ENCODE measurements at places on chromosomes 7 and 10. TPM values are rescaled to one million over a fixed set of nuclear protein-coding genes. Genes with fewer than 3 reads are reported as not detected.

The CRTAC1 gene
- total RNA-seq: 2.6 TPM

- H3K4me1 ChIP-seq: no peaks in the 10 kb centered on the region
- no peaks in the 10 kb centered on the region for H3K27me3 ChIP-seq
- H3K36me3 ChIP-seq: no peaks in the 10 kb centered on the region
These were observed 35.9 kb downstream of the IL6 start for GRCh38 chr7:22762866-22763265.

- no peaks in the 10 kb centered on the region for H3K4me1 ChIP-seq
- no peaks in the 10 kb centered on the region for H3K27me3 ChIP-seq
- no peaks in the 10 kb centered on the region for H3K36me3 ChIP-seq
- no peak overlapping the region for H3K4me3 ChIP-seq
These were observed 75.1 kb downstream of the EXOC6 start for GRCh38 chr10:92923416-92923815.

The ADAM12 gene
- total RNA-seq: 126 TPM

DNA sequence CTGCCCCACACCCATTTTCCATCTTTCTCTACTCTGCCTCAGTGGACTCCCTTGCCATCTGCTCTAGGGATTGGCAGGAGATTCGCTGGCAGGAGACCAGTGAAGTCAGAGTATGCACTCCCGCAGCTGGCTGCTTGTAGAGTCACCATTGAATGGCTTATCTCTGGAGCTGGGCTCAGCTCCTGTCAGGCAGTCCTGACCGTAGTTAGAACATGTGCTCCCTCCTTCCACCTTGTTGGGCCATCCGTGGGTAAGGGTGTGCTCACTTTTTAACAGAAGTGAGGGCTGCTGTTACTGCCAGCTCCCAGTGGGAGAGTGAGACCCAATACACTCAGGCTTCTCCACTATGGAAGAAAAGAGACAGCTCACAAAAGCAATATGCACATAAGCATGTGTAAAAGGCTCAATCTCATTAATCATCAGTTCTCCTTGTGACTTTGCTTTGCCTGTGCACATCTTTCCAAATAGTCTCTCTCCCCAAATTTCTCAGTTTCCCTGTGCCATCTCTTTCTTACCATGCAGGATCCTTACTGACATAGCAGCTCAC lies 773.3 kb downstream of the GRID1 start:
- H3K27ac ChIP-seq: no peak overlapping the region
- H3K36me3 ChIP-seq: no peaks in the 10 kb centered on the region
- DNase-seq: no peak
- no peaks in the 10 kb centered on the region for H3K27me3 ChIP-seq
- no peak overlapping the region for H3K4me3 ChIP-seq
- H3K4me1 ChIP-seq: no peaks in the 10 kb centered on the region

GRCh38 chr10:111747751-111748150 lies 435.8 kb downstream of the GPAM start:
- H3K4me1 ChIP-seq: no peaks in the 10 kb centered on the region
- no peak for DNase-seq
- no peak overlapping the region for H3K27ac ChIP-seq
- no peak overlapping the region for H3K4me3 ChIP-seq
- no peaks in the 10 kb centered on the region for H3K36me3 ChIP-seq

The GBX1 gene
- total RNA-seq: not detected

The MYH16 gene
- 0.11 TPM for total RNA-seq
